ENCODE measurements at places on chromosomes 12 and 14.

DNA sequence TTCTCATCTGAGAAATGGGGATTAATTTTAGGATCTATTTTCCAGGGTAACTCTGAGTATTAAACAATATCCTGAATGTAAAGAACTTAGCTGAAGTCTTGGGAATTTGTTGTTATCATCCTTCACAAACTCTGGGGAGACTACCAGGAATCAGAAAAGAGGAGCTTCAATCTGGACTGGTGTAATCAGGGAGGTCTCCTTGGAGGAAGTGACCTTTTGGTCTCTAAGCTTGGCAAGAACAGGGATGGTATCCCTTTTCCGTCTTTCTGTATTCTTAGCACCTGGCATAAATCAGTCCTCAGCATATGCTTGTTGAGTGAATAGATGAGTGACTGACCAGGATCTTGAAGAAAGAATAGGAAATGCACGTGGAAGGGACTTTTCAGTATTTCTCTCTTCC lies 9.3 kb upstream of the RPH3A start:
- no peaks in the 10 kb centered on the region for H3K4me1 ChIP-seq
- H3K4me3 ChIP-seq = no peak overlapping the region
- peaks cover 24% of the 10 kb centered on the region for H3K27me3 ChIP-seq
- no peak for DNase-seq
- no peaks in the 10 kb centered on the region for H3K36me3 ChIP-seq

DNA sequence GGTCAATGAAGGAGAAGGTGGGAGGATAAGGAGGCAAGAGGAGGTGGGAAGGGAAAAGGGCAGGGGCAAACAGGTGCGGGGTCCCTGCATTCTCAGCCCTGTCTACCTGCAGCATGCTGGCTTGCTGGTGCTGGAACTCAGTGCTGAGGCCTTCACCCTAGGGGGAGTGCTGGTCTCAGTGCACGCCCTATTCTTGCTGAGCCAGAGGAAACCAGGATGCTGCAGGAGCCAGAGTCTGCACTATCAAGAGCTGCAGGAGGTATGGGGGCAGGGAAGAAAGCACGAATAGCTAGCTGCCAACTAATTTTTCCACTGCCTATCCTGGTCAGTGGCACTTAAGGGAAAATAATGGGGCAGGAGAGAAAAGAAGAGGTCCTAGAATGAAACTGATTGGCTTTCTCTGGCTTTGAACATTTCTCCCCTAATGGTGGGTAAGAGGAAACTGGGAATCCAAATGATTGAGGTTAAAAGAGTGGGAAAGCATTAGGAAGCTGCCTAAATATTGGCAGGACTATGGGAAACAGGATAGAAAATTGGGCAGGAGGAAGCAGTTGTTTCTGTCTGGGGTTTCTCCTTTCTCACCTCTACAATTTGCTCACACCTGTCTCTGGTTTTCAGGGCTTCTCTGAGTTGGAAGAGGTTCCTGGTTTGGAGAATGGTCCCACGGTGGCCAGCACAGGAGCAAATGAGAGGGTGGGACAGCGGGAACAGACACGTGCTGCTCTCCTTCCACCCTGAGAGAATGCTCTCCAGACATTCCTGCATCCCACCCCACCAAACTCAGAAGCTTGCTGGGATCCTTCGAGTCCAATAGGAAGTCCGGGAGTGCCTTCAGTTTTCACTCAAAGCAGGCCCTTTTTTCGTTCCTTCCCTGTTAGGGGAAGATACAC lies 1.9 kb downstream of the TMEM253 start:
- no peaks in the 10 kb centered on the region for H3K36me3 ChIP-seq
- H3K4me3 ChIP-seq = peak overlapping the region; percentile 74
- no peak for DNase-seq
- peaks cover 12% of the 10 kb centered on the region for H3K4me1 ChIP-seq
- peak overlapping the region; percentile 62 for H3K27ac ChIP-seq

DNA sequence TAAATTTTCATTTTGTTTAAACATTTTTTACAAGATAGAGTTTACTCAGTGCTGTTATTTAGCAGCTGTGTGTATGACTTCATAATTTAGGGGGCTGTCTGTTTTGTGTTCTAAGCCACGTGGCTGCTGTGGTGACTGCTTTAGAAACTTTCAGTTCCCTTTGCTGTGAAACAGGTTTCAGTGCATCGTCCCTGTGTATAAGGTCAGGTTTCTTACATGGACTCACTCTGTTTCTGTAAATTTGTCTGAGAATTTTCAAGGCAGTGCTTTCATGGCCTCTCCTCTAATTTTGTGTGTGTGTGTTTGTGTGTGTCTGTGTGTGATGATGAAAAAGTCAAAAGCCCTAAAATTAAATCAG lies 32.4 kb downstream of the BICD1 start:
- peak; percentile 37 for DNase-seq
- H3K27me3 ChIP-seq = no peaks in the 10 kb centered on the region
- peaks cover 5% of the 10 kb centered on the region for H3K36me3 ChIP-seq
- H3K4me3 ChIP-seq = peak overlapping the region; percentile 80
- peaks cover 25% of the 10 kb centered on the region for H3K4me1 ChIP-seq
- peak overlapping the region; percentile 98 for H3K27ac ChIP-seq

- H3K4me3 ChIP-seq = no peak overlapping the region
- H3K27ac ChIP-seq = no peak overlapping the region
- DNase-seq = no peak
- peaks cover 14% of the 10 kb centered on the region for H3K4me1 ChIP-seq
- no peaks in the 10 kb centered on the region for H3K27me3 ChIP-seq
Observed at GRCh38 chr14:20456971-20457370, 1.9 kb downstream of the APEX1 start.

- peaks cover 42% of the 10 kb centered on the region for H3K36me3 ChIP-seq
- no peak overlapping the region for H3K4me3 ChIP-seq
- H3K27me3 ChIP-seq = no peaks in the 10 kb centered on the region
- peaks cover 2% of the 10 kb centered on the region for H3K4me1 ChIP-seq
Observed at GRCh38 chr12:113162102-113163029, 12.8 kb downstream of the CFAP73 start.

DNA sequence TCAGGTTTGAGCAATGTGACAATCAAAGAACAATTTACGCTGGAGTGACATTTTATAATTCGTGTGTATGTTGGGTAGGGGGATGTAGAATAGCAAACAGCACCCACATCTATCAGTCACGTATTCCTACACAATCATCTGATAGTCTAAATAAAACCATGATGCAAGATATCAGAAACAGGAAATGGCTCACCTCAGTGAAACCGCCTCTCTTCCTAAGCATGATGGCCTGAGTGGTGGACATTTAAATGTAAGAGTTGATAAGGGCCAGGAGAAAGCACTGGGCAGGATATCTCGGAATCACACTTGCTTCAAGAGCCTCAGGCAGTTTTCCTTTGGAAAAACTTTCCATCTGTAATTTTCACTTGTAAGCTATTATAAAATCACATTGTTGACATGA lies 128.2 kb downstream of the GRIP1 start:
- H3K27ac ChIP-seq = no peak overlapping the region
- H3K27me3 ChIP-seq = peaks cover 4% of the 10 kb centered on the region
- H3K4me3 ChIP-seq = no peak overlapping the region
- H3K4me1 ChIP-seq = peaks cover 4% of the 10 kb centered on the region
- H3K36me3 ChIP-seq = no peaks in the 10 kb centered on the region

DNA sequence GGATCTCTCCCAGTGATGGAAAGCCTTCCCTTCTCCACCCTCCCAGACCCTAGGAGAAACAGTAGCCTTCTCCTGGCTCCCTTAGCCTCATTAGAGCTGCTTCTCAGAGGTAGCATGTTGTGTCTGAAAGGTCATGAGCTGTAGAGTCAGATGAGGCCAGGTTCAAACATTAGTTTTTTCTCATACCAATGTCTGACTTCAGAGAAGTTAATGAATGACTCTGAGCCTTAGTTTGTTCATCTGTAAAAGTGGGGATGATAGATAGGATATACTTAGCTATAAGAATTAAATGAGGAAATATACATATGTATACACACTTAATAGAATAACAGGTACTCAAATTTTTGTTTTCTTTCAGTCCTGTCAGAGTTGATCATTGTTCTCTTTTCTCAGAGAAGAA lies 523 bp downstream of the SLC6A13 start:
- peaks cover 7% of the 10 kb centered on the region for H3K27me3 ChIP-seq
- H3K4me1 ChIP-seq = no peaks in the 10 kb centered on the region
- peaks cover 2% of the 10 kb centered on the region for H3K36me3 ChIP-seq
- H3K4me3 ChIP-seq = no peak overlapping the region
- DNase-seq = no peak

- no peak overlapping the region for H3K4me3 ChIP-seq
- no peaks in the 10 kb centered on the region for H3K36me3 ChIP-seq
- peaks cover 4% of the 10 kb centered on the region for H3K27me3 ChIP-seq
- no peak overlapping the region for H3K27ac ChIP-seq
- H3K4me1 ChIP-seq = no peaks in the 10 kb centered on the region
- DNase-seq = no peak
Observed at GRCh38 chr14:90570461-90570860, 173.6 kb downstream of the CALM1 start.

DNA sequence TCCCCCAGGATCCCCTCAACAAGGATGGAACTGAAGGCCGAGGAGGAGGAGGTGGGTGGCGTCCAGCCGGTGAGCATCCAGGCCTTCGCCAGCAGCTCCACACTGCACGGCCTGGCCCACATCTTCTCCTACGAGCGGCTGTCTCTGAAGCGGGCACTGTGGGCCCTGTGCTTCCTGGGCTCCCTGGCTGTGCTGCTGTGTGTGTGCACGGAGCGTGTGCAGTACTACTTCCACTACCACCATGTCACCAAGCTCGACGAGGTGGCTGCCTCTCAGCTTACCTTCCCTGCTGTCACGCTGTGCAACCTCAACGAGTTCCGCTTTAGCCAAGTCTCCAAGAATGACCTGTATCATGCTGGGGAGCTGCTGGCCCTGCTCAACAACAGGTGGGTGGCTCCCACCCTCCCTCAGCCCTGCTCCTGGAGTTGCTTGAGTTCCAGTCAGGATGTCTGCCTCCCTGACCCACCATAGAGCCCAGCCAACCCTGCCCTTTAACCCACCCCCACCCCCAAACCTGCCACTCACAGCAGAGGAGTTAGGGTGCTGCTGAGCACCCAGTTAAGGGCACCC lies 1.4 kb downstream of the ASIC1 start:
- H3K4me3 ChIP-seq = peak overlapping the region; percentile 19
- H3K36me3 ChIP-seq = no peaks in the 10 kb centered on the region
- no peak for DNase-seq
- H3K4me1 ChIP-seq = peaks cover 15% of the 10 kb centered on the region
- peaks cover 33% of the 10 kb centered on the region for H3K27me3 ChIP-seq
- H3K27ac ChIP-seq = no peak overlapping the region

DNA sequence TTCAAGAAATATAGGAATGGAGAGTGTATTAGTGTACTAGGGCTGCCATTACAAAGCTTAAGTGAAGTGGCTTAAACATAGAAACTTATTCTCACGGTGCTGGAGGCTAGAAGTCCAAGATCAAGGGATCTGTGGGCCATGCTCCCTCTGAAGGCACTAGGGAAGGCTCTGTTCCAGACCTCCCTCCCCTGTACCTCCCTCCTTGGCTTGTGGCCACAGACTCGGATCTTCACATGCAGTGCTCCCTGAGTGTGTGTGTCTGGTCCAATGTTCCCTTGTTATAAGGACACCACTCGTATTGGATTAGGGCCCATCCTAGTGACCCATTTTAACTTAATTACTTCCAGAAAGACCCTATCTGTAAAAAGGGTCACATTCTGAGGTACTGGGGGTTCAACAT lies 225.6 kb downstream of the VRK1 start:
- H3K4me3 ChIP-seq = no peak overlapping the region
- no peaks in the 10 kb centered on the region for H3K36me3 ChIP-seq
- H3K27ac ChIP-seq = no peak overlapping the region
- peaks cover 5% of the 10 kb centered on the region for H3K27me3 ChIP-seq
- H3K4me1 ChIP-seq = peaks cover 18% of the 10 kb centered on the region
- DNase-seq = no peak

DNA sequence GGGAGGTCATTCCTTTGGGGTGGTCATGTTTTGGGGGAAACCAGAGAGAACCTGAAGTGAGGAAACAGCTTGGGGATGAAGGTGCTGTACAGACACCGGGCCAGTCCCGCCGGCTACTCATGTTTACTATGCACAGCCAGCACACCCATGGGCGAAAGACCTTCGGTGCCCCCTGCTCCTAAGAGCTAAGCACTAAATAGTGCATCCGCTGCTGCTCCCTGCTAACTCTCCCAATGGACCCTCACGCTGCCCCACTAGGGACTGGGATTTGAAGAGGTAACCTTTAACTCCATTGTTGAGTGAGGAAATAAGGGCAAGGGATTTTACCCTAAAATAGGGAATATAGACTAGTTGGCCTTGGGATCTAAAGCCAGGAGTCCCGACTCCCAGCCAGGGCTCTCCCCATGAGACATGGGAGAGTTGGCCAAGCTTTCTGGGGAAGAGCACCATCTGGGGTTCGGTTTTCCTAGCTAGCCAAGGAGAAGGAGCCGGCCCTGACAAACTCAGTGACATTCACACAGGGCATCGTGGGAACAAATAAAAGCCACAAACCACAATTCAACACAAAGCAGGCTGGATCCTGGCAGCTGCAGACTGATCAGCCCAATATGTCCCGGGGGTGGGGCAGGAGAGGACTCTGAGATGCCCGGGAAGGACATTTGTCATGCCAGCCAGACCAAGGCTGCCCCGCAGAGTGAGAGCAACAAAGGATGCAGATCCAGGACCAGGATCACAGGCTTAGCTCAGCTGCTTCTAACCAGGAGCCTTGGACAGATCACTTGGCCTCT lies 91.7 kb downstream of the SINHCAF start:
- no peaks in the 10 kb centered on the region for H3K36me3 ChIP-seq
- no peak for DNase-seq
- peaks cover 14% of the 10 kb centered on the region for H3K27me3 ChIP-seq
- no peak overlapping the region for H3K27ac ChIP-seq

DNA sequence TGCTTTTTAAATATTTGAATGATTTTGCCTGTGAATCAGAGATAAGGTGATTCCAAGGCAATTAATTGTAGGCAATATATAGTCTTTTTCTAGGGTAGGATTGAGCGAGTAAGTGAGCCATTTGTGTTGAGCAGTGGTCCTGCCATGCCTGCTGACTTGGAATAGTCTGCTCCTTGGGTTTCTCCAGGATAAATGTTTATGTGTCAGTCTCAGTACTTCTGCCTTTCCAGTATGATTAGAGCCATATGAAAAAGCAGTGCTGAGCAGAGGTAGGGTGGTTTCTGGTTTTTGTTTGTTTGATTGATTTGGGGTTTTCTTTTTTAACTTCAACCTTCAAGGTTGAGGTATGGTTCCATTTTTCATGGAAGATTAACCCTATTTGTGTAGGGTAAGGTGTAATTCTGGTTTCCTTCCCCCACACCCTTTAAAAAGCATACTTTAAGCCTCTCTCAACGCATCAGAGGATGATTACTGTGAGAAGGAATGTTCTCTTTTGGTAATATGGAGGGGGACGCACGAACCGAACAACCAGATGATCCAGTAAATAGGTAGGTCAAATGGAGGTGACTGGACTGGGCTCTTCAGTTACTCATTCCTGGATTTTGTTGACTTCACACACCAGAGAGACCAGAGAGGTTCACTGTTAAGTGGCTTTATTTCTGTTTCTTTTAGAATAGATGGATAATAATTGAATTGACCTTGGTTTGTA lies 22.7 kb downstream of the FRMD6 start:
- no peaks in the 10 kb centered on the region for H3K36me3 ChIP-seq
- DNase-seq = no peak
- H3K27me3 ChIP-seq = peaks cover 6% of the 10 kb centered on the region
- H3K4me1 ChIP-seq = no peaks in the 10 kb centered on the region
- no peak overlapping the region for H3K4me3 ChIP-seq

- no peaks in the 10 kb centered on the region for H3K27me3 ChIP-seq
- H3K4me3 ChIP-seq = no peak overlapping the region
- no peak for DNase-seq
- H3K4me1 ChIP-seq = no peaks in the 10 kb centered on the region
- no peaks in the 10 kb centered on the region for H3K36me3 ChIP-seq
- H3K27ac ChIP-seq = no peak overlapping the region
Observed at GRCh38 chr12:111607239-111607638, 8.1 kb upstream of the ATXN2 start.

- no peak overlapping the region for H3K27ac ChIP-seq
- H3K4me1 ChIP-seq = no peaks in the 10 kb centered on the region
- no peak for DNase-seq
- no peaks in the 10 kb centered on the region for H3K27me3 ChIP-seq
- no peaks in the 10 kb centered on the region for H3K36me3 ChIP-seq
Observed at GRCh38 chr12:29309320-29309902, 71.6 kb downstream of the ERGIC2 start.
